NCI-H1048 (cell line): ENCODE measurements at places on chromosomes 6 and 20.

DNA sequence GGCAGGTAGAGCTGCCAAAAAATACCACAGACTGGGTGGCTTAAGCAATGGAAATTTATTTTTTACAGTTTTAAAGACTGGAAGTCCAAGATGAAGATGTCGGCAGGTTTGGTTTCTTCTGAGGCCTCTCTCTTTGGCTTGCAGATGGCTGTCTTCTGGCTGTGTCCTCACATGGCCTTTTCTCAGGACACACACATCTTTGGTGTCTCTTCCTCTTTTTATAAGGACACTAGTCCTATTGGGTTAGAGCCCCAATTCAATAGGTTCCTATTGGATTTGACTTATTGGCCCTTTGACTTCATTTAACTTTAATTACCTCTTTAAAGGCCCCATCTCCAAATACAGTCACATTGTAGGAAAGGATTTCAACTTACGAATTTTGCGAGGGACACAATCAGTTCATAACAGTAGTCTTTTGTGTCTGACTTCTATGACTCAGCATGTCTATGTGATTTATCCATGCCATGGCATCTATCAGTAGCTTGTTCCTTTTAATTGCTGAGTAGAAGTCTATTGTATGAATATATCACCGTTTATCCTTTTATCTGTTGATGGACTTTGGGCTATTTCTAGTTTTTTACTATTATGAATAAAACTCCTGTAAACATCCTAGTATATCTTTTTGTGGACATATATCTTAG lies 11.0 kb upstream of the TCP11 start:
- no peak for DNase-seq

- DNase-seq: no peak
Observed at GRCh38 chr20:34112600-34113101, 608 bp upstream of the EIF2S2 start.

- no peak for DNase-seq
Observed at GRCh38 chr20:64112691-64113443, 5.5 kb upstream of the NPBWR2 start.

DNA sequence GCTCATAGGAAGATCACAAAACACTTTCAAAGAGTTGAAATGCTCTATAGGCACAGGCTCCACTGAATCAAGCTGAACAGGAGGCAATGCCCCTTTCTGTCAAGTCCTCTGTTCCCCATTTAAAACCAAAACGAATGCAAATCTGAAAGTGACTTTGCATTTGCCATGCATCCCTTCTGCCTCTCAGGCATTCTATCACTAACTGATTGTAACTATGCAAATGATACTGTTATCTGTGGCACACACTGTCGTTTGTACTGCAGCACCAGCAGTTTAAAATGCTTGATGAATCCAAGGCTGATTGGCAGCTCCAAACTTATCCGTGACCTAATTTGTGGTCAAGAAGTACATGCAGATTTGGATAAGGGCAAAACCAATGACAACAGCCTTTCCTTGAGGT lies 1067.5 kb upstream of the MAP3K7 start:
- peak; percentile 89 for DNase-seq

- DNase-seq: no peak
Observed at GRCh38 chr6:147176795-147177194, 27.4 kb upstream of the STXBP5 start.

DNA sequence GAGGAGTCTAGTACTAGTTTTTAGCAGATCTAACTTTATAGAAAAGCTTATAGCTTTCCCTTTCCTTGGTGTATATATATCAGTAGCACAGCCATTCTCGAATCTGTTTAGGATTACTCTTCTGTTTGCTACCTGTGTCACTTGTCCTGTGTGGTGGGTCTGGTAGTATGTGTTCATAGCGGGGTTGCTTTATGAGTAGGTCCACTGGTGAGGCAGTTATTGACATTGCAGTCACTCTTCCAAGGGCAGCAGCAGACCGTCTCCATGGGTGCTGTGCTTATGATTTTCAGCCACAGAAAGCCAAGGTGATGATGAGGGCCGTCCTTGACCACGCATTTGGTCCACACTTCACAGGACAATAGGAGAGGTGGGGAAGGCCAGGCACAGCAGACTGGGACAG lies 171.5 kb downstream of the CDKAL1 start:
- no peak for DNase-seq

DNA sequence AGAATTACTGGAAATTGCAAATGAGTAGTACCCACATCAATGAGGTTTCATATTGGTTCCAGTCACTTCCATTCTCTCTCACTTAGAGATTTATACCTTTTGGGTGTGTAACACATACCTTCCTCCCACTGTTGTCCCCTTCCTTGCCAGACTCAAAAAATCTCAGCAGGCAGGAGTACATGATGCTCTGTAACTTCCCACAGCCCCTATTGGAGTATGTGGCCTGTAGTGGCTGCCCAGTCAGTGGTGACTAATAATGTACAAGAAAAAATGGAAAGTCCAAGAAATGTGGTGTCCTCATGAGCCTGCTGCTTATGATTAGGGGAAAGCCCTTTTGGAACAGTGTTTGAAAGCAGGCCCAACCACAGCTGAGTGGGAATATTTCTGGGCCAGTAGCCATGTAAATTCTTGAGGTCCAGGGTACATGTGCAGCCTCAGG lies 312.0 kb downstream of the ZFAND3 start:
- DNase-seq: no peak

- no peak for DNase-seq
Observed at GRCh38 chr6:146381486-146381885, 162.1 kb upstream of the RAB32 start.

DNA sequence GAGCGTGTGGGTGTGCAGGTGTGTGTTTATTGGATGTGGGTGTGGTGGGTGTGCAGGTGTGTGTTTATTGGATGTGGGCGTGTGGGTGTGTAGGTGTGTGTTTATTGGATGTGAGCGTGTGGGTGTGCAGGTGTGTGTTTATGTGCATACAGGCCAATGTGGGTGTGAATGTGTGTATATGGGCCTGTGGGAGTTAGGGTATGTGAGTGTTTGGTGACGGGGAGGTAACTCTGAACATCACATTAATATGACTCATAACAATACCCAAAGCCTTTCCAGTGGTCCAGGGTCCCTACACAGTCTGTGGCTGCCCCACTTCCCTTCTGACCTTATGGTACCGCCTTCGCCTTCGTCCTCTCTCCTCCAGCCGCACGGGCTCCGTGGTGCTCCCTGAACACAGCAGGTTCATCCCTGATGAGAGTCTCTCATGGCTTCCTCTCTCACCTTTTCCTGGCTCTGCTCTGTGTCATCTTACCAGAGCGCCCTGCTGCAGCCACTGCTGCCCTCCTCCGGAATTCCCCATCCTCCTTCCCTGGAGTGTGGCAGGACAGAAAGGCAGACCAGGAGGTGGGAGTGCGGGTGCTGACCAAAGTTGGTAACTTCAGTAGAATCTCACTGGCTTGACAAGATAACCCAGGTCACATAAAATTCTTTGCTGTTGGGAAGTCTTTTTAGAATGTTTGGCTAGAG lies 80.0 kb downstream of the SLC2A10 start:
- DNase-seq: no peak

- no peak for DNase-seq
Observed at GRCh38 chr20:48463096-48463720, 364.6 kb downstream of the PREX1 start.

GRCh38 chr6:110529355-110529754 lies 52.9 kb upstream of the SLC22A16 start:
- no peak for DNase-seq

GRCh38 chr6:162651505-162651904 lies 76.1 kb downstream of the PRKN start:
- no peak for DNase-seq

DNA sequence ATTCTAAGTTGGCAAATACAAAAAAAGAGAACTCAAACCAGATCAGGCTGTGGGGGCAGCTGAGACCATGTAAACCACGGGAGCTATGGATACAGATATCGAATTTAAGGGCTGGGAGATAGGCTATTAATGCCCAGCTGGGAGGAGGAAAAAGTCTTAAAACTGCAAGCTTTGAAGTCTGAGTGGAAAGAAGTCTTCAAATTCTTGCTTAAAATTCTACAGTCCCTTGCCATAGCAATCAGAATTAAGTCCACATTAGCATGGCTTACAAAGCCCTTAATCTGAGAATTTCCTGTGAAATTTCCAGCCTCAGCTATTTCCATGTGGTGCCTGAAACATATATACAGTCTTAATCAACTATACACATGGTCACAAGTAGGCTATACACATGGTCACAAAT lies 465.0 kb upstream of the HSF2 start:
- no peak for DNase-seq

DNA sequence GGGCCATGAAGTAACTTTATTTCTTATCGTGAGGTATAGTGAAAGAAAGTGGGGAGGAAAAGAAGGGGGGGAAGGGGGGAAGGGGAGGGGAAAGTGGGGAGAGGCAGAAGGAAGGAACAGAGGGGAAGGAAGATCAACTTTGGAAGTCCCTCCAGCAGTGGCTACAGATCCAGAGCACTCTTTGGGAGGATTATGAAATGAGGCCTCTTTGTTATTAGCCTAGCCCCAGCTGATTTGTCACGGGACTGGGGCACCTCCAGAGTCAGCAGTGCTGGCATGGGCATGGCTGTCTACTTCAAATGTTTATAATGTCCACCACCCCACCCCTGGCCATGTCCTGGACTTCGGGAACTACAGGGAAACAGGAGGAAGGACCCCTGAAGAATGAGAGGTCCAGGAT lies 7.6 kb downstream of the MOCS1 start:
- no peak for DNase-seq

DNA sequence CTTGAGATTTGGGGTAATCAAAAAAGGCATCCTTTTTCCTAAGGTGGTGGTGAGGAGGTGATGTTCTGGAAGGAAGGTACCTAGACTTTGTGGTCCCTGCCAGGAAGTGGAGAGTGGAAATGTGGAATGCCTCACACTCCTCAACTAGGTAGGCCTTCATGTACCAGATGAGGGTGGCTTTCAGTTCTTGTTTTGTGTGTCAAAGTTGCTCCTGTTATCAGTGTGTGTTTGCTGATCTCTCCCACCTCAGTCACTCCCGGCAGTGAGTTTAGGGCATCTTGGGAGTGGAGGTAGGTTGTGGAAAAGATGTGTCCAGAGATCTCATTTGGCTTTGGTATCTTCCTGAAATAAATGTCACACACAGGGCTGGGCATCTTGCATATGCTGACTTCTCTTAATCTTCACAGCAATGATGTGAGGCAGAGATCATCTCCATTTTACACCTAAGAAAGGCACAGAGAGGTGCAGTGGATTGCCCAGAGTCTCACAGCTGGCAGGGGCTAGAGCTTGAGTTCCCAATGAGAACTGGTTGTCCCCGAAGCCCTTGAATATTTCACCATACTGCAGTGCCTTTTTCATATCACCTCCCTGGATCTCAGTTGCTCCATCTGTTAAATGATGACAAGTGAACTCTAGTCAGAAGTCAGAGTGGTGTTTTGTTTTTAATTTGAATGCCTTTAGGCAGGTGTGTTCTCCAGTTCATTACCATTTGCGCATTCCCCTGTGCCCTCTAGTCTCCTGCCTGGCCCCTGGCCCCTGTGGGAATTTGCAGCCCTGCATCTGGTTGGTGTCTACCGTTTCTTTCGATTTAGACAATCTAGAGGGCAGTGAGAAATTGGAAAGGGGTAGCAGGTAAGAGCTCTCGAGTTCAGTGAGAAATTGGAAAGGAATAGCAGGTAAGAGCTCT lies 2.9 kb downstream of the PKIG start:
- no peak for DNase-seq

GRCh38 chr6:34555007-34555322 lies 1.2 kb downstream of the SPDEF start:
- no peak for DNase-seq

DNA sequence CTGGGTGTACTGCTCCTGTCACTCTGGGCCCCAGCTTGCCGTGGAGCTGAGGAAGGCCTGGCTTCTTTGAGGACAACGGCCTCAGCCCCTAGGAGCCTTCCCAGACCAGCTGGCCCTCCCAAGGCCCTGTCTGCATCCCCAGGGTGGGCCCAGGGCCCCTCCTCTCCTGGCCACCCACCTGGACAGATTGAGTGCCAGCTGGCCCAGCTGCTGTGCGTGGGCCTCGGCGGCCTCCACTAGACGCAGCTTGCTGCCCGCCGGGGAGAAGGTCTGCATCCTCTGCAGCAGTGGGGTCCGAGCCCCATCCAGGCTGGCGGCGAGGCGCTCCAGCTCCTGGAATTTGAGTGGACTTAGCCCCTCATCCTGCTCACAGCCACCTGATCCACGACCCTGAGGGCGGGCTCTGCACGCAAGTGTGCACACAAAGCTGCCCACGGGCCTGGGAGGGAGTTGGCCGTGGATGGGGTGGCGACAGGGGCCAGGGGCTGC lies 14.4 kb downstream of the ADRM1 start:
- no peak for DNase-seq

DNA sequence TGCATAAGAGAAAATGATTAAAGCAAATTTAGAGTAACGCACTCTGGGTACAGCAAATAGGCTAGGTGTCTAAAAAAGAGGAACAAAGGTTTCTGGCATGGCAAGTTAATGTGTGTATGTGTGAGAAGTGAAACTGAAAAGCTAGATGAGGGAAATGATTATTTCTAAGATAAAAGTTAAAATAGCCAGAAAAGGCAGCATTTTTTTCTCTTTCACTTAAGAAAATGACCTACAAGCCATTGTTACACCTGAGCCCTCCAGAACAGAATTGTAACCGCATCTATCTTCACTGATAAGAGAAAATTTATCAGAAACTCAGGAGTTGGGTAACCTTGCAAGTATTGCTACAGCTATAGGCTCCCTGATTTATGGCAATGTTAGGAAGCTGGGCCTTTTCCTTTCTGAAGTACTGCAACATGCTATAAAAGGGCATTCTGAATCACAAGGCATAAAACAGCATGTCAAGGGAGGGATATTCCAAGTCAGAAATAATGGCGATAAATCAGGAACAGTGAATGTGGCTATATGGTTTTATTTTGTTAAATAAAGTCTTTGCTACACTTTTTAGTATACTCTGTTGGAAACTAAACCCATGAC lies 395.3 kb downstream of the TBC1D32 start:
- no peak for DNase-seq

GRCh38 chr20:1663917-1664316 lies 6.3 kb upstream of the SIRPG start:
- no peak for DNase-seq

DNA sequence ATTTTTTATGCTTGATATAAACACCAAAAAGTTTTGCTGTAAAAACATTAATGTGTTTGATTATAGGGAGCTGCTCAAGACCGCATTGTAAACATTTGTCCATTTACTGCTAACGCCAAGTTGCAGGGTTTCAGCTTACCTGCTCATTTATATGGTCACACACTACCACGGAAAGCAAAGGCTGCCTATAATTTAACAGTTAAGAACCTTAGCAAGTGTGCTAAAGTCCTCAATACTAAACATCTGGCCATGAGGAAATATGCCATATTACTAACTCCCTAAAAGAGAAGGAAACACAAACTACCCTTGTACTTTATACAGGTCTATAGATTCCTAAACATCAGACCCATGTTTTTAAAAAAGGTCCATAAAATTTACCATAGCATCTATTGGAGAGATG lies 129.5 kb downstream of the ASCC3 start:
- no peak for DNase-seq
